ENCODE measurements at places on chromosomes 2 and 18.

GRCh38 chr2:40844353-40845277 lies 392.7 kb upstream of the SLC8A1 start:
- no peak for DNase-seq

- DNase-seq, result no peak
These were observed 136.5 kb upstream of the STK17B start for GRCh38 chr2:196307775-196308305.

GRCh38 chr2:143284087-143284675 lies 155.0 kb downstream of the ARHGAP15 start:
- peak; percentile 42 for DNase-seq

DNA sequence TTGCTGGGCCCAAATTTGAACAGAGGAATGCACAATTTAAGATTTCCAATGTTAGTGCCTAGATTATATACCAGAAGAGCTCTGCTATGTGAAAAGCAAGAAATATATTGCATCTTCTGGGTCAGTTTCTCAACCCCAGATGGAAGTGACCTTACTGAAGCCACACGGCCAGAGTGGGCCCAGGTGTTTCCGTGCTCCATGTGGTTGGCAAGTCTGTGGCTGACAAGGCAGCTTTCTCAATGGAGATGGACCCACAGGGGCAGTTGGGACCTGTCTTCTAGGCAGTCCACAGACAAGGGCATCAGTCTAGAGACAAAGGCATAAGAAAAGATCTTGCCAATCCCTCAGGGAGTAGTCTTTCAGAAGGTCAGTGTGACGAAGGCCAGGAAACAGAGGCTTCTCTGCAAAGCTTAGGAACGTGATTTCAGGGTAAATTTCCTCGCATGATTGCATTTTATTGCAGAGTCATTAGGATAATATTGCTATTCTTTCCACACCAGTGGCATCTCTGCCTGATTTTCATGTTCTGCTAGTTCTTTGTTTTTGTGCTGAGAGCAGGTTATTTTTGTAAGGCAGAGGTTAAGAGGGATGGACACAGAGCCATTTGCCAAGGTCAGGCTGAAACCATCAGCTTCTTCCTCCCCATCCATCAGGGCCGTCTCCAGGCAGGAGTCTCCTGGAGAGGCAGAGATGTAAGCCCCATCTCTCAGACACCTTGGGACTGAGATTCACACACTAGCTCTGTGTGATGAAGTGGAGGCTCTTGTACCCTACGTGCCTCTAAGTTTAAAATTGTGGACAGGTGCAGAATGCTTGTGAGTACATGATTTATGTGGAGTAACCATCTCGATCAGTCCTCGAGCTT lies 202.1 kb downstream of the ANKRD30B start:
- no peak for DNase-seq

- DNase-seq, result no peak
These were observed 35.7 kb downstream of the LYPD6 start for GRCh38 chr2:149365931-149366583.

- no peak for DNase-seq
These were observed 221.0 kb upstream of the MMADHC start for GRCh38 chr2:149808556-149808955.

GRCh38 chr2:176508984-176509740 lies 239.9 kb downstream of the MTX2 start:
- DNase-seq, result peak; percentile 41

DNA sequence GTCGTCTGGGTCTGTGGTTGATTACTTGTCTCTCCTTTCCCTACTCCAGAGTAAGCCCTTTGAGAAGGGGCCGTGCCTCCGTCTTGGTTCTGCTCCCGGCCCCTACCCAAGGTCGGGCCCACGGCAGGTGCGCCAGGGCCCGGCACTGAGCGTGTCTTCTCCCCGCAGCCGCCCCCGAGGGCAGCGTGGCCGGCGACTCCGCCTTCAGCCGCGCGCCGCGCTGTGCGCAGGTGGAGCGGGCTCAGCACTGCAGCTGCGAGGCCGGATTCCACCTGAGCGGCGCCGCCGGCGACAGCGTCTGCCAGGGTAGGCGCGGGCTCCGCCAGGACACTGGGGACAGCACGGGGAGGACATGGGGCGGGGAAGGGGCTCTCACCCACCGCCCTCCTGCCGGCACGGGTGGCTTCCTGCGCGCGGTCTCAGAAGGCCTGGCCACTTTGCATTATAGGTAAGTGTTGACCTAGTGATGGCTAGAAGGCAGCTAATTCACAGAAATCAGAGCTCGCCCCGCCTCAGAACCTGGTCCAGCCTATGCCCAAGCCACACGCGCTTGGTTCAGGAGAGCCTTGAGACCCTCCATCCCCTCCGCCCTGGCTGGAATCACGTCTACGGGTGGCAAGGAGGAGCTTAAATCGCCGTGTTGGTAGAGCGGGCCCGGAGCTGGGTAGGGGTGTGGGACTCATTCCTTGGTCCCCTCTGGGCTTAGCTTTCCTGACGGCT lies 43.5 kb downstream of the FBLN7 start:
- peak; percentile 84 for DNase-seq

DNA sequence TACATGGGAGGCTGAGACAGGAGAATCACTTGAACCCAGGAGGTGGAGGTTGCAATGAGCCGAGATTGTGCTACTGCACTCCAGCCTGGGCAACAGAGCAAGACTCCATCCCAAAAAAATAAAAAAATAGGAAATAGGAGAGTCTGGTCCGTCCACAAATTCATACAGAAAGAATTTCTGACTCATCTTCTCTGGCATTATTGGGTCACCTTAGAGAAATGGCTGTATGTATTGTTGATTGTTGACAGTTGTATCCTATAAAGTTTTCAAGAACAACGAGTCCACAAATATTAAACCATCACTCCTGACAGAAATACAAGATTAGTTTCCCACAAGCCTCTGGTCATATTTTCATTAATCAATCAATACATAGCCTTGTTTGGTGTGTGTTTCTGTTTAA lies 20.4 kb downstream of the RBM43 start:
- no peak for DNase-seq

GRCh38 chr2:156739301-156739700 lies 303.1 kb downstream of the GPD2 start:
- no peak for DNase-seq

- DNase-seq, result no peak
These were observed 31.2 kb downstream of the VSNL1 start for GRCh38 chr2:17571681-17572080.

DNA sequence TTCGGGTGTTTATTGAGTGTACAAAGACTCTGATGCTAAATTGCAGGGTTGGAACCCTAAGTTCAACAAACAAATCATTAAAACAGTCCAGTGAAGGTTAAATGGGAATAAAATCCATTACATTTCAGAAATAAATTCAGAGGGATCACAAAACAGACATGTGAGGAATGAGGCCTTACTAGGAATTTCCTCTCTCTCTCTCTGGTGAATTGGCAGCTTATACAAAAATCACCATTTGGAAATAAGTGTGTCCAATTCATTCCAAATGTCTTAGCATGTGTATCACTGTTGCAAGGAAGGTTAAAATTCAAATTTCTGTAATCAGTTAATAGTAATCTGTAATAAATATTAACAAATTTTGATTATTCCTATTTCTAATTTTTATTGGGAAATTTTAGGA lies 228.6 kb upstream of the PXDN start:
- DNase-seq, result no peak

GRCh38 chr2:151808258-151809072 lies 19.8 kb downstream of the ARL5A start:
- no peak for DNase-seq

- no peak for DNase-seq
These were observed 286.2 kb upstream of the EPAS1 start for GRCh38 chr2:46010925-46011490.

- DNase-seq, result no peak
These were observed 36.9 kb upstream of the ITM2C start for GRCh38 chr2:230827774-230828271.

- DNase-seq, result no peak
These were observed 34.0 kb downstream of the BIN1 start for GRCh38 chr2:127072970-127073369.

- DNase-seq, result no peak
These were observed 17.5 kb downstream of the IGFBP2 start for GRCh38 chr2:216650626-216651257.

GRCh38 chr2:168593713-168594112 lies 137.6 kb downstream of the CERS6 start:
- DNase-seq, result no peak

- no peak for DNase-seq
These were observed 141.1 kb downstream of the NCOA1 start for GRCh38 chr2:24632172-24632571.

- DNase-seq, result no peak
These were observed 674.1 kb downstream of the NYAP2 start for GRCh38 chr2:226073496-226074160.

DNA sequence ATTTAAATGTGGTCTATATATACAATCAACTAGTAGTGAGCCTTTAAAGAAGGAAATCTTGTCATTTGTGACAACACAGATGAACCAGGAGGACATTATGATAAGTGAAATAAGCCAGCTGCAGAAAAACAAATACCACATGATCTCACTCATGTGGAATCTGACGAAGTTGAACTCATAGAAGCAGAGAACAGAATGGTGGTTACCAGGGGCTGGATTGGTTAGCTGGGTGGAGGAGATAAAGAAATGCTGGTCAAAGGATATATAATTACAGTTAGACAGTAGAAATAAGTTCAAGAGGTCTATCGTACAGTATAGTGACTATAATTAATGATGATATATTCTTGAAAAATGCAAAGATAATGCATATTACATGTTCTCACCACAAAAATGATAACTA lies 267.9 kb downstream of the FBXO15 start:
- DNase-seq, result no peak

DNA sequence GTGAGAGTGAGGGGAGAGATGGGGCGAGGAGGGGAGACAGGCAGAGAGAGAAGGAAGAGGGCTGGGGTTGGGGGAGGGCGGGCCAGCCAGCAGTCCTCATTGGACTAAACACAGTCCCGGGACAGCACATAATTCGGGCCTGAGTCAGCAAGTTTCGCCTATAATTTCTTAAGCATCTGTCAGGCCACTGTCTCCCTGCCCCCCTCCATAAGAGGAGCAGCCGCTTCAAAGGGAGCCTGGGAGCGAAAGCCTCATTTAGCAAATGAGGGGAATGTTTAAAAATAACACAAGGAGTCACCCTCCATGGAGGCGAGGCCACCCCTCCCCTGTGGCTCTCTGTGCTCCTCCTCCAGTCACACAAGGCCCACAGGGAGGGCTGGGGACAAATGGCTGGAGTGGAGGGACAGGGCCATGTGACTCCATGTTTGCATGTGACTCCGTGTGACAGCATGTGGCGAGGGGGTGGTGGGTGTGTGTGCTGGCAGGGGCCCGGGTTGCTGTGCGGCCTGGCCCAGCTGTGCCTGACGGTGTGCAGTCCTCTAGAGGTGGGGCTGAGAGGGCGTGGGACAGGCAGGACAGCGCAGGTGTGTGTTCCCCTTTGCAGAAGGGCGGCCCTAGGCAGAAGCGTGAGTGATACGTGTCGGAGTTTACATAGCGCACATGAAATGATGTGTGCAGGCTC lies 162.4 kb downstream of the CELF4 start:
- DNase-seq, result no peak

GRCh38 chr2:64718250-64718885 lies 64.7 kb upstream of the SERTAD2 start:
- no peak for DNase-seq

- no peak for DNase-seq
These were observed 109.4 kb downstream of the SPTBN1 start for GRCh38 chr2:54565551-54565950.

- DNase-seq, result no peak
These were observed 126.4 kb upstream of the TLK1 start for GRCh38 chr2:171287036-171287571.

GRCh38 chr2:213252206-213252605 lies 32.1 kb upstream of the SPAG16 start:
- no peak for DNase-seq

DNA sequence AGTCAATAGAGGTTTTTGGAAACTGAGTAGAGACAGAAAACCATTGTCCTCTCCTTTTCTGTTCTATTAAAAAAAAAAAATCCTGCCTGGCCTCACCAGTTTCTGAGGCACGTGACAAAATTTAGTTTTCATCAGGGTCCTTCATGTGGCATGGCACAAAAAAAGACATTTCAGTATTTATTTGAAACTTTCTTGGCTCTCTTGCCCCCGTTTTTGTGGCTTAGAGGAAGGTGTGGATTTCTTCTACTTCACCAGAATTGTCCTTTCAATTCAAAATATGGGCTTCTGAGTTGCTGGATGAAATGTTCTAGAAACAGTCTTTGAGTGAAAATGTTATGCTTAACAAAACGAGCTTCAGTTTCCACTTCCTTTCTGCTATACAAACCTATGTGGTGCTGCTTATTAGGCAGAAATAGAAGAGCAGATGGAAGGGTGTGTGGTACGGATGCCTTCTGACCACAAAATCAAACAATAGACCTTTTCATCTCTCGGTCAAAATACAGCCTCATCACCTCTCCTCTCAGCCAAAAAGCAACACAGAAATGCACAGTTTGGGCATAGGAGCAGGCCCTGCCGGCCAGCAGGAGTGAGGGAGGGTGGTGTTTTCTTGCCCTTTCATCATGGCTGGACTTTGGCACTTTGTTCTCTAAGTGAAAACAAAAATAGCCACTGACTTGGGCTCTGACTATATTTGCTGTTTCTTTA lies 89.2 kb downstream of the SH3RF3 start:
- DNase-seq, result no peak

DNA sequence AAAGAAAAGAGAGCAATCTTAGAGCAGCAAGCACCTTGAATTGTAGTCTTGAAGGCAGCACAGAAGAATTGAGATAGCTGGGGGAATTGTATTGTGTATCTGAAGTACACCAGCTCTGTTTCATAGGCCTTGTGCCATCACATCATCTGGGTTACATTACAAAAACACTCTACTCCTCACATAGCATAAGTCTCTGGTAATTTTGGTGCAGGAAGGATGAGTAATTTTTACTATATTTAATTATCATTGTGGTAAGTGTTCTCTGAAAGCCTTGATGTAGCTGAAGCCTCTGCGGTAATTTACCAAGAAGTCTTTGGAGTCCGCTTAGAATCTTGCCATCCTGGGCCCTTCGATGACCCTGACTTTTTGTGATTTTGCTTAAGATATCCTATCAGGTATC lies 291.1 kb downstream of the ARHGAP15 start:
- DNase-seq, result no peak

GRCh38 chr2:174593574-174594203 lies 3.9 kb downstream of the WIPF1 start:
- DNase-seq, result peak; percentile 80

DNA sequence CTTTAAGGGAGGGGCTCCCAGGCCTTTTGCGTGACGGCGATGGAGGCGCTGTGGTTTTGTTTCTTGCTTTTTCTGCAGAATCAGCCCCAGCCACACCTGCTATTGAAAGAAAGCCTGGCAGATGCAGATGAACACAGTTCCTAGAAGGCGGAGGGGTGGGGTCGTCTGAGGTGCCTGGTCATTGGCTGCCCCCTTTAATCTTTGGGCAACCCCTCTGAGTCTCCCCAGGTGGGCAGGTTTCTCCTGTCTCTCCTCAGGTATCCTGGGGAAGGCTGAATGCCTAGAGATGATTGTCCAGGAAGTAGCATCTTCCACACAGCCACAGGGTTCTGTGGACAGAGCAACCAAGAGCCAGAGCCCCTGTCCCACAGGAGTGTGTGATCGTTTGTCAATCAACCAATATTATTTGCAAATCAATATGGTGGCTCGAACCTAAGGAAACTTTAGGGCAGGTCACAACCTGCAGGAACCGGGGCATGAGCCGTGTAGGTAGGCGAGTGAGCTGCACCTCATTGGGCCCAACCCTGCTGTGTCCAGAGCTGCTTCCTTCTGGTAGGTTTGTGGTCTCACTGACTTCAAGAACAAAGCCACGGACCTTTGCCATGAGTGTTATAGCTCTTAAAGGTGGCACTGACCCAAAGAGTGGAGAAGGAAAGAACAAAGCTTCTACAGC lies 104.3 kb downstream of the NDUFA10 start:
- DNase-seq, result peak; percentile 30

GRCh38 chr2:101558740-101559525 lies 84.0 kb upstream of the RFX8 start:
- DNase-seq, result no peak
